Activated T-helper 17 cell treated with anti-CD3 and anti-CD28 coated beads, Interleukin-2, amount 50 U/mL, for 72 hours (primary cell): ENCODE measurements at places on chromosomes 7 and 10.

- ATAC-seq: peak; percentile 66
Observed at GRCh38 chr10:12717981-12718707, 283.4 kb downstream of the CCDC3 start.

DNA sequence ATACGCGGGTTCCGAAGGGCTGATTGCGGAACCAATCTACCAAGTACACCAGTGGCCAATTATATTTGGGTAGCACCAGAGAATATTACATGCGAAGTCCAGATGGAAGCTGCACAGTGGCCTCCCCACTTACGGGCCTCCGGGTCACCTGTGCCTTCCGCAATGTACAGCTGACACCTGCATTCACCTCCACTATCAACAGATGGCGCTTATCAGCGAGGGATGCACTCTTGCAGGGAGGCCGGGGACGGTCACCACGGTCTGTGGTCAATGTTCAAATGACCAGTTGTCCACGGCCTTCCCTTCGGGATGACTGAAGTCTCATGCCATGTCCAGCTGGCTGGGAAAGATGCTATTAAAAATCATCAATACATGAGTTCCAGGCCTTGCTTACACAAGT is 47.6 kb downstream of the SLIT1 start:
- no peak for ATAC-seq

DNA sequence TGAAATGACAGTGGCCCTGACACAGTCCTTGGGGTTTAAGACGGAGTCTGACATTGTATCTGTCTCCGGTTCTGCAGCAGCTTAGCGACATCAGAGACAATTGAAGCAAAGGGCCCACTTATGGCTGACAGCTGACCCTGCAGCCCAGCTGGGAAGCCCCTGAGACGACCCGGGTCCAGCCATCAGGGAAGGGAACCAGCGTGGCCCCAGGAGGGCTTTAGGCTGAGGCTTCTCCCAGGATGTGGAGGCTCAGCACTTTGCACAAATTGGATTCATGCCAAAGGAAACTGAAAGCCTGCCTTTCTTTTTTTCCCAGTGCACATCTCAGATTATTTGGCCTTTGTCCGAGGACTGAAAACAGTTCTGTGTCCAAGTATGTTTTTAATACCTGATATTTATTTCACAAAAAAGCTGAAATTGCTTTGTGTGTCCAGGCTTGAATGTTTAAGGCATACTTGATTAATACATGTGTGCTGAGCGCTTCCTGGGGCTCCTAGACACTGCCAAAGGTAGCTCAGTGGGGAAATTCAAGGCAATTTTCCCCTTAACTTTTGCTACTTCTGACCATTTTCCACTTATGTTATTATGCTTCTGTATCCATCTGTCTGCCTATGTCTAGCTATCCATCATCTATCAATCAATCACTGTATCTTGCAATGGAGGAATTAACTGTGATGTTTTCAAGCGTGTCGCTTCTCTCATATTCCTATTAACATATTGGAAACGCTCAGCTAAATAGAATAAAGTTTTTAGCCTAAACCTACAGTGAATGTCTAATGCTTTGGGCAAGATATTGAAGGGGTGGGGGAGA is 34.8 kb downstream of the KLF6 start:
- no peak for ATAC-seq

DNA sequence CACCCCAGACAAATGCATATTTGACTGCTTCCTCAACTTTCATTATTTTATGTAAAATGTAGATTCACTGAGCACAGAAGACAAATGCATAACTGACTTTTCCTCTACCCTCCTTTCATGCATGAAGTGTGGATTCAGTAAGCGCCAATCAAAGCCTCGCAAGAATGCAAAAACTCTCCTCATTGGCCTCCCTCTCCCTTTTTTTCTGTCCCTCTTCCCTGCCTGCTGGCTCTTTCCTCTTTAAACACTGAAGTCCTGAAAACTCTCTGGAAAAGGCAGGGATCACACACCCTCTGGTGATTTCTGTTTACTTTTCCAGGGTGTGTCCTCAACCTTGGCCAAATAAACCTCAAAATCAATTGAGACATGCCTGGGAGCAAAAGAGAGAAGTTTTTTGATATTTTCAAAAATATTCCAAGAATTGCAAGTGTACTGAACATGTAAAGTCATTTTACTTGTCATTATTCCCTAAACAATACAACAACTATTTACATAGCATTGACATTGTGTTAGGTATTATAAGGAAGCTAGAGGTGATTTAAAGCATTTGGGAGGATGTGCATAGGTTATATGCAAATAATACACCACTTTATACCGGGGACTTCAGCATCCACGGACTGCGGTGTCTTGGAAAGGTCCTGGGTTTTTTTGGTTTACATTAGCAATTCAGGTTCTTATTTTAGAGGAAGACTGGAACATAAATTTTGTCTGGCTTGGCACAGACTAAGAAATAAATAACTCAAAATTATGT is 71.4 kb downstream of the SEC61G start:
- no peak for ATAC-seq

GRCh38 chr7:148911626-148912025 is 27.5 kb upstream of the EZH2 start:
- no peak for ATAC-seq
